Right forelimb (tissue), 1 donor: ENCODE measurements at places on chromosomes 3 and 15.

DNA sequence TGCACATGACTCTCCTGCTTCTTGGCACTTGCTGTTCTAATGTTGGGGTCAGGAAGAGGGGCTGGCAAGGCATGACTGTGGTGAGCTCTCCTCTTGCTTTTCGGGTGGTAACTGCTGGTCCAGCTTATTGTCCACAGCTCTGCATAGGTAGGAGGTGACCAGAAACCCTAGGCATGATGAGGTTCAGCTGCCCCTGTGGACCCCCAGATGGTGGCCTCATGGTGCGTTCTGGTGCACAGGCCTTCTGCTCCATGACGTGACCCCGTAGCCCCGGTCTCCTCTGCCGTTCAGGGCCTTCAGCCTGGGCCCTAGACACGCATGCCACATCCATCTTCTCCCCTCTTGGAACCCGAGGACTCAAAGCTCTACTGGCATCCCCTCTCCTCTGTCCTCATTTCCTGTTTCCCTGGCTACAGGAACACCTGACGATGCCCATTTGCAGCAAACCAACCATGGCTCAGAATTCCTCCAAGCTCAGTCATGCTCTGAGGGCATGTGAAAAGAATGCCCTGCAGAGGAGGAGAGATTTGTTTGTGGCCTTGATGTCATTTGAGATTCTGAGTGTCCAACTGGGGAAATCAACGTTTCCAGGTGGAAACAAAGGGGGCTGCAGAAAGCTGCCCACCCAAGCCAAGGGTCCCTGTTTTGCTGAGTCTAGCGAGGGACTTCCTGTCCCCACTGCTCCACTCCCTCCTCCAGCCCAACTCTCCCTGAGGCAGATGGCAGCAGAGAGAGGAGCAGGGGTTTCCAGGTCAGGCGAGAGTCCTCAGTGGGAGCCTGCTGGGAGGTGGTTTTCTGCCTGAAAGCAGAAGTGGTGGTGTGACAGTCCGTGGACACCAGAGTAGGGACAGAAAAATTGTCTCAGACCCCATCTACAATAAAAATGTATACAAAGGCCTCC, 198.7 kb upstream of the LYSMD4 start:
- DNase-seq, result no peak

DNA sequence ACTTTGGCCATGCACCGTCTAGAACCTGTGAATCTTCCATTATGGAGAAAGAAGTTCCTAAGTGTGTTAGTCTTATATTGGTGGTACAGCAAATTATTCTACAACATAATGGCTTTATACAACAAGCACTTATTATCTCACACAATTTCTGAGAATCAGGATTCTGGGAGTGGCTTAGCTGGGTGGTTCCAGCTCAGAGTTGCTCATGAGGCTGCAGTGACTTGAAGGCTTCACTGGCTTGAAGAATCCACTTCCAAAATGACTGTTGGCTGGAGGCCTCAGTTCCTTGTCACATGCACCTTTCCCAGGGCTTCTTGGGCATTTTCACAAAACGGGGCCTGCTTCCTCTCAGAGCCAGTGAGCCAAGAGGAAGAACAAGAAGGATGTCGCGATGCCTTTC, 82.3 kb upstream of the RNF7 start:
- no peak for DNase-seq

DNA sequence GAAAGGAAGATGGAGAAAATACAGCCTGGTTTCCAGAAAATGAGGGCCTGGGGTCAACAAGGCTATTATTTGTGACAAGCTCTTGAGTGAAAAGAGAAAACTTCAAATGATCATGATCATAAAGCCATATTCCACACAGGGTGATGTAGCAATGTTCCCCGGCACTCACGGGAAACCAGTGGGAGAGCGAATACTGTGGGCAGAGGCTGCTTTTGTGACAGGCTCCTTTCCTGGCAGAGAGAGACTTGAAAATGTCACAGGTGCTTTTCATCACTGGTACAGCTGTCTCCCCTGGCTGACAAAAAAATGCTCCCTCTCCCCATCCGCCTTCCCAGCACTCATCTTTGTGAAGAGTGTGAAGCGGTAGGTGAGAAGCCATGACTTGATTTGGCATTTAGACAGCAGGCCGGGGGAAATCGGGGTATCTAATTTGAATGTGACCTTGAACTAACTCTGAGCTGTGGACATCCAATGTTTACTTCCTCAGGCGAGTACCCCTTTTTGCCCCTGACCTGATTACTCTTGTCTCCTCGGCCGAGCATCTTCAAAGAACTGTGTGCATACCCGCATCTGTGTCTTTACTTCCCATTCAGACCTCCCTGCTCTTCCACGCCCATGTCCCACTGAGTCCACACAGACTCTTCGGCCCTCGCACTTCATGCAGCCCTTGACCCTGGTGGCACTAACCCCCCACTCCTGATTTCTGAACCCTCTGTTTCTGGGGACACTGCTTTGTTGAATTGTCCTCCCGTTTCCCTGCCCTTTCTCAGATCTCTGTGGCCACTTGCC, 23.2 kb downstream of the CA12 start:
- no peak for DNase-seq

GRCh38 chr15:66503780-66504562, 684 bp downstream of the RPL4 start:
- DNase-seq, result no peak

- DNase-seq, result no peak
These were observed 27.8 kb upstream of the ARHGEF3 start for GRCh38 chr3:56829533-56829932.

DNA sequence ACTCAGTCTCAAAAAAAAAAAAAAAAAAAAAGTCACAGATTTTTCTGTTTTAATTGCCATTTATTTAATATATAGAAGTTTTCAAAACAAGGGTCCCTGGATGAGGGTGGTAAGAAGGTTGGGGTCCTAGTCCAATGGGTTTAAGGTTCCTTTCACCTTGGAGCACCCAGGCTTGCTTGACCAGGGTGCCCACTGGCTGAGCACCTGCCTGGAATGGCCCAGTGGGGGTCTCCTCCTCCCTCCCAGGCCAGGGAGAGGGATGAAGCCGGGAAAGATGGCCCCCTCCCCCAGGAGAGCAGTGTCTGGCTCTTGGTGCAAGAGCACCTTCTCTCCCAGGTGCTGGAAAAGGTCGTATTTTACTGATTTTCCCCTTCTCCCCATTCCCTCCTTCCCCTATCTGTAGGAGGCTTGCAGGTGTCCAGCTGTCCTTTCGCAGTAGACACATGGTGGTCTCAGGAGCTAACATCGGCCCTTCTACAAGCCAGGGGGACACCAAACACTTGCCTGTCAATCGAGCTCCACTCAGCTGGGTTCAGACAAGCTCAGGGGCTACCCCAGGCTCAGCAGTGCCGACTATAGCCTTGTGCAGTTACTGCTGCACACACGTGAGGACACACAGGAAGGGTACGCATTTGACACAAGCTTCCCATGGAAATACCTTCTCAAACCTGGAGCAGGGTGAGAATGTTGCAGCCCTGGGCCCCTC, 112.3 kb upstream of the KLF13 start:
- DNase-seq, result no peak

DNA sequence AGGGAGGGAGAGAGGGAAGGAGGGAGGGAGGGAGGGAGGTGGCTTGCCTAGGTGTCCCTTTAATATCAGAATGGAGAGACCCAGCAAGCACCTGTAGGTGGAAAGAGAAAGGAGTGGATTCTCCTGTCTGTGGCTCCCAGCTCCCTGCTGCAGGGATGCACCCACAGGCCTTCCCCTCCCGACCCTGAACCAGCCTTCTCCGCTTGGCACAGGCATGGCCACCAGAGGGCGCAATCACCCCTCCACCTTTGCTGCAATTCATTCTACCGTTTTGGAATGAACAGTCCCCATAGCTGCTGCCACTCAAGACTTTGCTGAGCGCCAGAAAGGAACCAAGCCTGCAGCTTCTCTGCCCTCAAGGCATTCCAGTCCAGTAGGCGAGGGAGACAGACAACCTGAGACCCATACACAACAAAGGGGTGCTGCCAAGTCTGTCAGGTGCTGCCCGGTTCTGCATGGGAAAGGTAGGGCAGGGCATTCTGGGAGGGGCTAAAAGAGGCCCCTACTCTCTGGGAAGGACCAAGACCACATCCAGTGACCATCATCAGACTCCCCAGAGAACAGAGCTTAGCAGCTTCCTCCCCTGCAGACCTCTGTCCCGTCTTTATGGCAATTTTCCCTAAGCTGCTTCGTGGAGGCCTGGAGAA, 4.9 kb downstream of the TLR9 start:
- peak; percentile 92 for DNase-seq

DNA sequence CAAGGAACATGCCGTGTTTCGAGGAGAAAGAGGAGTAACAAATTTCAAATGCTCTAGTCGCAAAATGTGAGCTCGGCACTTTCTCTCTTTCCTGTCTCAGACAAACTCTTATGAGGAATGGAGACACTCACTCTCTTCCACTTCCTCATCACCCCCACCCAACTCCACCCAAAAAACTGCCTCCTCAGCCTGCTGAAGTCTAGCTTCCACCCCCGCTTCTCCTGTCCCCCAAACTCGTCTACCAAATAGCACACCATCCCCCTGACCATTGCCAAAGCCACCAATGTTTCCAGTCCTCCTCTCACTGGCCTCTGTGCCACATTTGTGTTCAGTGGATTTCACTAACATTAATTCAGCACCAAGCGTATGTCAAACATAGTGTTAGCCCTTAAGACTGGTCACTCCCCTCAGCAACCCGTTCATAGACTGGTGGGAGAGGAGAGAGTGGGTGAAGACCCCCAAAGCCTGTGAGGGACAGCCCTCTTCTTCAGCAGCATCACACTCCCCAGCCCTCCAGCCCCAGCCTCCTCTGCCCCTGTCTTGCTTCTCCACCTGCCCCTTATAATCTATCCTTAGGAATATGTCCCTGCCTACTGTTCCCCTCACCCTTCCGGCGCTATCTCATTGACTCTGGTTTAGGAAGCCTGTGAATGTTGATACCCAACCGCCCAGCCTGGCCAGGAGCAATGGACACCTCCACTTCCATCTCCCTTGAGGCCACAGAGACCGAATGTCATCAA, 77.3 kb downstream of the FAM174B start:
- DNase-seq, result peak; percentile 35

- DNase-seq, result no peak
These were observed 50.2 kb downstream of the IMPG2 start for GRCh38 chr3:101270149-101270548.

- DNase-seq, result no peak
These were observed 2.3 kb upstream of the TBC1D5 start for GRCh38 chr3:17744693-17745092.

DNA sequence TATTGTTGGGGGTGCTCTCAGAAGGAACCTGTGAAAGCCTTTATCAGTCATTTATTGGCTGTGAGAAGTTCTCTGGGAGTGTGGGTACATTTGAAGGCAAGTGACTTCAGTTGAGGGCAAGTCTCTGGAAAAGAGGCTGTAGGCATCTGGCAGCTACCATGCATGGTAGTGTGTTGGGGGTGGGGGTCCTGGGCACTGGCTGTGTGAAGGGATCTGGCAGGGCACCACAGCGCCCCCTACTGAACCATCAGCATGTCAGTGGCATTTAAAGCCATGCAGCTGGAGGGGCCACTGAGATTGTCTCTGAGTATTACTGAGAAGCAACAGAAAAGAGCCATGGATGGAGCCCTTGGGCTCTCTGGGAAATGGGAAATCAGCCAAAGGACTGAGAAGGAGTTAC, 30.6 kb downstream of the CRTAP start:
- DNase-seq, result no peak

- no peak for DNase-seq
These were observed 243.9 kb upstream of the UMPS start for GRCh38 chr3:124486324-124486723.

DNA sequence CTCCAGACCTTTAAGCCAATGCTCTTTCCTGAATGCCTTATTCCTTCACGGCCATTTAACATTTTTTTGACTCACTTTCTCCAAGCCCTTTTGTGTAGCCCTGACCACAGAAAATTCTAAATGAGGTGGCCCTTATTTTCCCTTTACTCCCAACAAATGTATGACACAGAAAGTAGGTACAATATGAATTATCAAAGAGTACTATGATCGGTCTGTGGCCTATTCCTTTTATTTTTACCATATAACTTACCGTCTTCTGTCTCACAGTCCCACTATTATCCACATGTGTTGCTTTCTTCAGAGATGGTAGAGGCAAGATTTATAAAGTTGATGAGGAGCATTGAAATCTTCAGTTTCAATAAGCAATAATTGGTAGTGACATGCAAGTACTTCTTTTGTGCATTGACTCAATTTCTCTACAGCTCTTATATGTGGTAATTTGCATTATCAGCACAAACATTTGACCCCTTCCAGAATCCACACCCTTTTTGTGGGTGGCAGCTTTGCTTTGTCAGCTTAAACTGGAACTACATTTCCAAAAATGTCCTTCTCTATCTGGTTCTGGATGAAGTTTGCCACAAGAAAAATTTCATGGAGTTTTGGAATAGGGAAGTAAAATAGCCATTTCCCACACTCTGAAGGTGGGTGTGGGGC, 143.8 kb upstream of the GADL1 start:
- no peak for DNase-seq

- no peak for DNase-seq
These were observed 27.3 kb upstream of the NMB start for GRCh38 chr15:84685304-84685703.

GRCh38 chr3:23824699-23825444, 19.1 kb downstream of the UBE2E1 start:
- DNase-seq, result no peak

- DNase-seq, result no peak
These were observed 32.2 kb downstream of the ARMC8 start for GRCh38 chr3:138219255-138219654.

- no peak for DNase-seq
These were observed 74.4 kb downstream of the DLG1 start for GRCh38 chr3:197224034-197224444.

DNA sequence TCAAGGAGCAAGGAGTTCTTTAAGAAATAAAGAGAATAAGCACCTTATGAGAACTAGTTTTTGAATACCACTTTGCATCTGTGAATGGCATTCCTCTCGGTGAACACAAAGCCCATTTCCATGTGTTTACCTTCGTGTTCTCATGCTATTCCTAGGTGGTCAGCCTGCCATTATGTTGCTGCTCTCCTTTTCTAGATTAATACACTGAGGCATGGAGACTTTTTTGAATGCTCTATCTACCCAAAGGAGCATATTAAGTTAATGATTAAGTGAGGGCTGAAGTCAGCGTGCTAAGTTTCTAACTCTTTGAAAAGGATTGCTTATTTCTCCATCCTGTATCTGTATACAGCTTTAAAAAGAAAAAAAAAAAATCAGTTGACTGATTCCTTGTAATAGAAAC, 394.5 kb downstream of the MECOM start:
- no peak for DNase-seq

- no peak for DNase-seq
These were observed 20.1 kb downstream of the OSBPL10 start for GRCh38 chr3:31960793-31961431.

GRCh38 chr3:42265059-42265991, 660 bp downstream of the CCK start:
- no peak for DNase-seq

DNA sequence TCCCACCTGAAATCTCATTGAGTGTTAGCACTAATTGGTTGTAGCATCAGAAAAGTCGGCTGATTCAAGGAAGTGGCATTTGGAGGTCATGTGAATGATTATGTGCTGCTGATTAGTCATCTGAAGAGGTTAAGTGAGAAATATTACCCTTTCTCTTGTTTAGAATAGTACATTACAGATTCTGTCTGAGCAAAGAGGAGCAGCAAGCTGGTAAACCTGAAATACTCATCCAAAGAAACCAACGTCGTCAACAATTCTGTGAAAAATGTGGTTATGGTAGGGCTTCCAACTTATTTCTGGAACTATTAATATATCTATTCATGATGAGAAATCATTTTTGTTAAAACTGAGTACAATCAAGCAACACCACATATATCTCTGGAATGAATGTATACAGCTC, 1024.9 kb downstream of the TUSC7 start:
- DNase-seq, result no peak
